Activated naive CD4-positive, alpha-beta T cell treated with anti-CD3 and anti-CD28 coated beads, Interleukin-2, amount 50 U/mL, for 16 hours (primary cell): ENCODE measurements at places on chromosomes 11 and 22.

- no peak for DNase-seq
Measured at GRCh38 chr11:112762707-112763090, 198.5 kb upstream of the NCAM1 start.

GRCh38 chr11:68997995-68998348 is 15.1 kb downstream of the MRGPRF start:
- DNase-seq, result no peak

- no peak for DNase-seq
Measured at GRCh38 chr11:58647866-58648265, 25.4 kb downstream of the CNTF start.

DNA sequence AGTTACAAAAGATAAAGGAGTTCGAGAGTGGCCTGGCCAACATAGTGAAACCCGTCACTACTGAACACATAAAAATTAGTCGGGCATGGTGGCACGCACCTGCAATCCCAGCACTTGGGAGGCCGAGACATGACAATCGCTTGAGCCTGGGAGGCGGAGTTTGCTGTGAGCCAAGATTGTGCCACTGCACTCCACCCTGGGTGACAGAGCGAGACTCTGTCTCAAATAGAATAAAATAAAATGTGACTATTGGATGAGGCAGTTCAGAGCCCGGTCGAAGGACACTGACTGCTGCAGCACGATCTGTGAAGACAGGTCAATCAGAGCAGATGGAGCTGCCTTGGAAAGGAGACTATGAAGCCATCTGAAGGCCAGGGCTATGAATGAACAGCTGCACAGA is 37.7 kb upstream of the ANO1 start:
- DNase-seq, result no peak

- DNase-seq, result no peak
Measured at GRCh38 chr11:102429226-102429625, 23.3 kb downstream of the TMEM123 start.

DNA sequence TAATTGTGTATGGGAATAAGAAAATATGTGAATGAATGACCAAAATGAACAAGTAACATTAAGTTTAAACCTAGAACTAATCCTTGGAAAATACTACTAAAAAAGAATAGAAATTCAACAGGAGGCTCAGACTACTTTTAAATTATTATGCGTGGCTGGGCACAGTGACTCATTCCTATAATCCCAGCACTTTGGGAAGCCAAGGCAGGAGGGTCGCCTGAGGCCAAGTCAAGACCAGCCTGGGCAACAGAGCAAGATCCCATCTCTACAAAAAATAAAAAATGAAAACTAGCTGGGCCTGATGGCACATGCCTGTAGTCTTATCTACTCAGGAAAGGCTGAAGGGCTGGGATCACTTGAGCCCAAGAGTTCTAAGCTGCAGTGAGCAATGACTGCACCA is 85.4 kb upstream of the CLNS1A start:
- DNase-seq, result no peak

- no peak for DNase-seq
Measured at GRCh38 chr11:66570079-66570849, 1.9 kb upstream of the CTSF start.

GRCh38 chr22:26565181-26565580 is 24.8 kb downstream of the TPST2 start:
- no peak for DNase-seq

GRCh38 chr11:122229481-122230384 is 113.7 kb upstream of the BLID start:
- DNase-seq, result no peak

GRCh38 chr22:42277988-42278776 is 7.7 kb upstream of the TCF20 start:
- DNase-seq, result no peak

GRCh38 chr22:45731798-45732495 is 60.3 kb downstream of the ATXN10 start:
- no peak for DNase-seq

DNA sequence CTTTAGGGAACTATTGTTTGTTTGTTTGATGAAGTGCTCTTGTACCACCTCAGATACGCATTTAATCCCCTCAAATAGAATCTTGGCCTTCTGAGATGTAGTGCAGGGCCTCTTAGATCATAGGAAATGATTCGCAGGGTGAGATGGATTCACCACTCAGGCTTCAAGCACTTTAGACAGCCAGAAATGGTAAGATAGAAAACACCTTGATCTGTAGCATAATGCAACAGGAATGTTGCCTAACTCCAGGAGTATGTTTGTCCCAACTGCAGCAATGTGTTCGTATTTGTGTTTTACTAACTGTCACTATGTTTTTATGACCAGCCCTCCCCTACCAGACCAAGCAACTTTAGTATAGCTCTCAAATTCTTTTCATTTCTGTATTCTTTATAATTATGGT is 761.2 kb downstream of the NELL1 start:
- DNase-seq, result no peak

GRCh38 chr22:41524251-41524661 is 20.0 kb downstream of the POLR3H start:
- DNase-seq, result no peak

DNA sequence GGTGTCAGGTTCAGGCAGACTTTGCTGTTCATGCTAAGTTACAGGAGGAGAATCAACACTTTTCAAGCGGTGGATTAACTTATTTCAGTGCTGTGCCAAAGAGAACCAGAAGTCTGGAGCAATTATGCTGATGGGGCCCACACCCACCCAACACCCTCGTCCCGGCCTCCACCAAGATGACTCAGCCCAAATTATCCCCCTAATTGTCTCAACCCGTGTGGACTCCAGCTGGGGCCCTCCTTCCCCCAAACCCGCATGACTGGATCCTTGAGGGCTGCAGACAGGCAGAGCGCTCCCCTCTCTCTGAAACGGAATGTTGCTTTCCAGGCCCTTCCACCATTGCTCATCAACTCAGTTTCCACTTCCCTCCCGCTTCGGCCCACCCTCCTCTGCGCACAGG is 34.6 kb upstream of the MN1 start:
- DNase-seq, result no peak

GRCh38 chr11:27296497-27296896 is 66.5 kb downstream of the CCDC34 start:
- DNase-seq, result no peak

GRCh38 chr22:29987137-29987536 is 93.1 kb upstream of the HORMAD2 start:
- no peak for DNase-seq

DNA sequence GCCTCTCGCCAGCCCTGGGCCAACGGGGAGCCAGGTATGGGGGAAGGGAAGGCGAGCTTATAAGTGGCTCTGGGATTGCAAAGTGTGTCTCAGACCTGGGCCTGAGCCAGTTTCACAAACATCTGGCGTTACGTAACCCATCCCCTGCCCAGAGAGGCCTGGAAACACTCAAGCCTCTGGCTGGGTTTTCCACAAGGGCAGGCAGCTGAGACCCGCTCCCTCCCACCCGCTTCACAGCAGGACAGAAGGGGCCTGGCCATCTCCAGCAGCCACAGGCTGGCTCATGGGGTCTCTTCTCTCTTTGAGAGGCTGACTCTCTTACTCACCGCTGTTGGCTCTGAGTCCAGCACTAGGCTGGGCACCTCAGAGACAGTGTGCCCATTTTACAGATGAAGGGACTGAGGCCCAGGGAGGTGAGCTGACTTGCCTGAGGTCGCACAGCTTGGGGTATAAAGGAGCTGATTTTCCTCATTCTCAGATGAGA is 44.5 kb downstream of the TRIOBP start:
- no peak for DNase-seq

DNA sequence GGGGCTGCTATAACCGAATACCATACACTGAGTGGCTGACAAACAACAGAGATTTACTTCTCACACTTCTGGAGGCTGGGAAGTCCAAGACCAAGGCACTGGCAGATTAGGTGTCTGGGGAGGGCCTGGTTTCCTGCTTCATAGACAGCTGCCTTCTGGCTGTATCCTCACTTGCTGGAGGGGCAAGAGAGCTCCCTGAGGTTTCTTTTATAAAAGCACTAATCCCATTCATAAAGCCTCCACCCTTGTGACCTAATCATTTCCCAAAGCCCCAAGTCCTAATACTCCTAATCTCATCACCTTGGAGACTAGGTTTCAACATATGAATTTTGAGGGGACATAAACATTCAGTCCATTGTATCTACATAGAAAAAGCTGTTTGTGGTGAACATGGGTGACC is 131.8 kb downstream of the KIRREL3 start:
- no peak for DNase-seq

DNA sequence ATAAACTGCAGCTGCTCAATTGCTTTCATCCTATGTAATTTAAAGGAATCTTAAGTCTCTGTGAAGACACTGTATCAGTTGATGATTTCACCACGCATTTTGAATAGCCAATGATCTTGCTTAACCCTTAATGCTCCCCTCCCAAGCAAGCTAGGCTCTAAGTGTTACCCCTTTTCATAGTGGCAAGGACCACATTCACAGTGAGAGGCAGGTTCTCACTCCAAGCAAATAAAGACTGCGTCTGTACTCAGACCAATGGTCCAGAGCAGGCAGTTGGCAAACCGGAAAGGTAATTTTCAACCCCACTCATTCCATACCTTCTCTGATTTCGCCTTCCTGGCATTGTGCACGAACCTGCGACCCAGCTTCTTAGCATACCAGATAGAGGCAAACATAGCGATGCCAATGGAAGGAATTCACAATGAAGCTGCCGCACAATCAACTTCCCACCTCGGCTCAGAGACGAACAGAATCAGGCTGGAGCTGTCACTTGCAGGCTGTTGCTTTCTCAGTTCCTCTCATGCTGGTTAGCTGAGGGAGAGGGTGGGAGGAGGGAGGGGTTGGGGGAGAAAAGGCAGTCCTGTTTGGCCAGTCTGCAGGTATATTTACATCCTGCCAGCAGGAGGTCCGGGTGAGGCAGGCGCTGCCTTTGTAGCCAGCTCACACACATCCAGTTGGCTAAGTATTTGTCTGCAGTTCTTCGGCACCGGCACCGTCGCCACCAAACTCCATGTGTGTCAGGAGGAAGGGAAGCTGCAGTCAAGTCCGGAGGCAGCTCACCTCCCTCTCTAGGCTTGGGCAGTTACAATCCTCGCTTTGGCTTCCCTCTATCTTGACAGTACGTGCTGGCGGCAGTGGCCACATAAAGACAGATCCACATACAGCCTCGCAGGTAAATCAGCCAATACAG is 1151.2 kb upstream of the CCDC90B start:
- DNase-seq, result no peak

DNA sequence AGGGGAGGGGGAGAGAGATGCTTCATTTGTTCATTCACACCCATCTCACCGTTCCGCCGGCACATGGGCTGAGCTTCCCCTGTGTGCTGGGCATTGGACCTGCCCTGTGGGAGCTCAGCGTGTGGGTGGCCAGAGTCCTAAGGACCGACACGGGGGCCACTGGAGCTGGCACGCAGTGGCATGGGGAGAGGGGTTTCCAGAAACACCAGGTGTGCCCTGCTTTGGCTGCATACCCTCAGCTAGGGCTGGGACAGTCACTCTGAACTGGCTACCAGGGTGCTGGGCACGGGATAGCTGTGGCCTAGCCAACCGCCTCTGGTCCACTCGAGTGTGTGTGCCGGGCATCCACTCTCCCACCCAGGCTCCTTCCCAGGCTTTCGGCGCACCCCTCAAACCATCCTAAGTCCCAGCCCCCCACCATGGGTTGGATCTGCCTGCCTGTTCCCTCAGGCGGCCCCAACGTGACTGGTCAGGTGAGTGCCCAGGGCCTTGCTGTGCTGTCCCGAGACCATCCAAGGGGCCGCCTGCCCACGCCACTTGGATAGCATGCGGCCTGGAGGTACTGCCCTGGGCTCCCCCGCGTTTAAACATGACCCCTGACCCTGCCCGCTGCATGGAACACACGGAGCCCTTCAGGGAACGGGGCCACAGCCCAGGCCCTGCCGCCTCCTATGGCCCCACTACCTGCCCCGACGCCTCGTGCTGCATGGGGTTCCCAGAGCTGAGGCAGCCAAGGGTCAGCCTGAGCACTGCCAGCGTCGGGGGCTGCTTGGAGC is 51.6 kb upstream of the LINC01488 start:
- no peak for DNase-seq

DNA sequence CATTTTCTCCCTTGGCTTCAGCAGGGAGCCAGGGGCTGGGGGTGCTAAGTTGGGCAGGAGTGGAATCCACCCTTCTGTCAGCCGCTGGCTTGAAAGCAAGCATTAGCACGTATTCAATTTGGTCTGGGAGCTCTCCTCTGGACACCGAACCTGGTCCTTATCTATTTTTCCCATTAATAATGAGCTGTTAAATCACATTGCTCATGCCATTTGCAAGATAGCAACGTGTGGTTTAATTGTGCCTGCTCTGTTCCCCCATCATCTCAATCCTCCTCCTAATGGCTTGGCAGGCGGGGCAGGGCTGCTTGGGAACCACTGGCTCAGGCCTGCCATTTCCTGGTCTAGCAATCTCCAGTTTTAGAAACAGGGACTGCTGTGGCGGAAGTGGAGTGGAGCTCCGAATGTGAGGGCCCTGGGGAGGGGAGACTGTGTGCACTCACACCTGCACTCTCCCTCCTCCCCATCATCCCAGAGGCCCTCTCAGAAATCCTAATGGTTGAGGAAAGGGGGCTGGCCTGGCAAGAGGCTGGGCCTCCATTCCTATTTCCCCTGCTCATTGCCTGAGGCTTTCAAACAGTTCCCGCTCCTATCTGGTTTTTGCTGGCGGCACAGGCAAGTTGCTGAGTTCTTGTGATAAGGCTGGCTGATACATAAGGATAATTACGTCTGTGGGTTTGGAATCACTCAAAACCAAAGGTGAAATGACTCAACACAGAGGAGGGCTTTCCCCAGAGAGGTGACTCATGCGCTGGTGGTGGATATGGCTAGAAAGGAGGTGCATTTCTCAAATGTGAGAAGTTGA is 201.2 kb upstream of the E2F8 start:
- DNase-seq, result peak; percentile 19

DNA sequence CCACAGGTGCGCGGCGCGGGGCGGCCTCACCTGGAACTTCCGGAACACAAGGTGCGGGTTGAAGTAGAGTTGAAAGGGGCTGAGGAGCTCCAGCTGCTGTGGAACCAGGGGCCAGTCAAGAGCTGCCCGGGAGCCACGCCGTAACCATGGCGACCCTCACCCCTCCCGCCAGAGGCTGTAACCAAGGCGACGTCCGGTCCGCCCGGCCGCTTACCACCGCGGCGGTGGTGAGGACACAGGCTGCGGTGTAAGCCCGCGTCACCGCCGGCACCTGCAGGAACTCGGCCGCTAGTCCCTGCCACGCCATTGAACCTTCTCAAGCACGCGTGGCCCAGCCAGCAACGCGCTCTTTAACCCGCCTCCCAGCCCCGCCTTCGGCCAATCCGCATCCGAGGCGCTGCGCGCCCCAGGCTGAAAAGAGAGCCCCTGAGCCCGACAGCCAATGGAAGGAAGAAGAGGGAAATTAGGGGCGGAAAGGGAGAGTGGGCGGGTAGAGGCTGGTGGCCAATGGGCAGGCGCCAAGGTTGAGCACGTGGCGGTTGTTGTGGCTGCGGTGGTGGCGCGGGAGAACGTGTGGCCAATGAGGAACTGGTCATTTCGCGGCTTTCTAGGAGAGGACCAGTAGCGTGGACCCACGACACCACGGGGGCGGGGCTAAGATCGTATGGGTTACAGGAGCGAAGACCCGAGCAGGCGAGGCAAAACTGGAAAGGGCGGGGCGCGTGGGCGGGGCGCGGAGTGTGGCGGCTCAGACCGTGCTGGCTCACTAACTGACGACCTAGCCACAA is at the start of gene DERL3:
Gene DERL3, minus strand, starts transcription at position 326 of the 788 bp plus-strand sequence. Its CDS starts 19 bp downstream, at position 307.
- DNase-seq, result peak; percentile 95

- DNase-seq, result no peak
Measured at GRCh38 chr11:12846786-12847615, 162.1 kb upstream of the RASSF10 start.

GRCh38 chr11:128559496-128560103 is 27.8 kb downstream of the ETS1 start:
- DNase-seq, result no peak

- DNase-seq, result no peak
Measured at GRCh38 chr11:121091492-121092152, 9.4 kb upstream of the TECTA start.
